ENCODE measurements at places on chromosomes 7 and 10. TPM values are rescaled to one million over a fixed set of nuclear protein-coding genes. Genes with fewer than 3 reads are reported as not detected.
A peak's percentile ranks its signal among the peaks of the same experiment; 100 is the strongest.

DNA sequence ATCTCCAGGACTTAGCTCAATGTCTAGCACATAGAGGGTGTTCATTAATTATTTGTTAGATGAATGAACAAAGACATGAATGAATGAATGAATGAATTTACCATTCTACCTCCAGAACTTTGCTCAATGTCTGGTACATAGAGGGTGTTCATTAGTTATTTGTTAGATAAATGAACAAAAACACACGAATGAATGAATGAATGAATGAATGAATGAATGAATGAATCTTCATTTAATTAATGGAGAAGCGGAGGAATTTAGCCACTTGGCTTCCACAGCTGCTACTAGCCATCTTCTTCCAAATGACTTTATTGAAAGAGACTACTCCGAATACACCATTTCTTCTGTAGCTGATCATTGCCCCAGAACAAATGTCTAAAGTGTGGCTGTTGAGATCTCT lies 368.9 kb downstream of the FRMD4A start:
- DNase-seq = no peak

DNA sequence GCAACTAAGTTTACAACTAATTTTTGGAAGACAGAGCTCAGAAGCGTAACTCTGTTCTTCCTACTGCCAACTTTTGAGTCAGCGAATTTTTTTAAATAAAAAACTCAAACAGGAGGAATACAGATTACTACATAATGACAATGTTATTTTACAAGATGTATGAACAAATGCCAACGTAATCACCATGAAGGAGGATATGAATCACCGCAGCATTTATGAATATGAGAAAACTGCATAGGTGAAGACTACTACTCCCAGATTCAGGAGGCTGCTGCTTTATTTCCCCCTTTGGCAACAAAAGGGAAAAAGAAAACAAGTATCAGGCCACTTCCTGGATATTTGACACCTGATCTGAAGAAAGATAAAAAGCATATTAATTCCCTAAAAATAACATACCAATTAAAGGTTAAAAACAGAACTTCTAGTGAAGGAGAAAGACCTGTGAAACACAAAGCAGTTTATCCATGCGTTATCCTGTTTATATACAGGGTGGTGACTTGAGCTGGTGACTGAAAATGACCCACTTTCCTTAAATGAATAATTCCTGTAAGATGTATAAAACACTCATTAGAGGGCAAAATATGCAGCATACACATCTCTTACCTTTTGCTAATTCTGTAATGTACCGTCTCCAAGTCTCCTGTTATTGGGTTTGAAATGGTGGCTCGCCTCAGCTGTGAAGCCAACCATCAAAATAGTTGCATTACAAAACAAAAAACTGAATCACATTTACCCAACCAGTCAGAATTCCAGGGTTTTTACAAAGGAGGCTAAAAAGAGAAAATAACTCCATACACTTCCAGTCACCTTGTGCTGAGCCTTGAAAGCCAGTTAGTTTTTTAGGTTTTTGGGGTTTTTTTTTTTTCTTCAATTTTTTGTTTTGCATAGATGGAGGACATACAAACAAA lies 52.0 kb downstream of the P4HA1 start:
- peak; percentile 70 for DNase-seq

DNA sequence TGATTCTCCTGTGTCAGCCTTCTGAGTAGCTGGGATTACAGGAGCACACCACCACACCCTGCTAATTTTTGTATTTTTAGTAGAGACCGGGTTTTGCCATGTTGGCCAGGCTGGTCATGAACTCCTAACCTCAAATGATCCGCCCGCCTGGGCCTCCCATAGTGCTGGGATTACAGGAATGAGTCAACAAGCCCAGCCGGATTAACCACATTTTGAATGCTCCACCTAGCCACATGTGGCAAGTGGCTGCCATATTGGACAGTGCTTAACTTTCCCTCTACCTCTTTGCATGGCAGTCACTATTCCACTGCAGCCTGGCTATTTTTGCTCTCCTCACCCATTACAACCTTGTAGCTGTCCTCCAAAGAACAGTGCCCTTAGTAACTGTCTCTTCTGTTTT lies 160.1 kb downstream of the GATA3 start:
- DNase-seq = no peak

DNA sequence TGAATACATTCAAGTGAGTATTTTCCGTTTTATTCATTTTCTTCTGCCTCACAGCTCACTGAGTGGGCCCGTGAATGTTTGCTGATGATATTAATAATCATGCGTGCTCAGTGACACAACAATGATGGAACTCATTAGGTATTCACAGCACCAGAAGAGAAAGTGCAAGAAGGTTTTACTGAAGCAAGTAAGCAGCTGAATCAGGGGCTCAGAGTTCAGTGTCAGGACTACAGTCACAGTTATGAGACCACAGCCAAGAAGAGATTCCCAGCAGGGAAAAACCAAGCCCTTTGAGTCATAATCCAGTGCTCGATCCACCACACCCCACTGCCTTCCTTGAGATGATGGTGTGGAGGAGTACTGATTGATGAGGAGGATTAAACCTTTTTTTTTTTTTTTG lies 247.4 kb downstream of the KIAA1217 start:
- DNase-seq = no peak

- DNase-seq = no peak
Measured at GRCh38 chr7:53504914-53505313, 469.5 kb downstream of the POM121L12 start.

- no peak for DNase-seq
Measured at GRCh38 chr7:129652914-129653313, 41.4 kb downstream of the NRF1 start.

The SH3PXD2A gene
- total RNA-seq = 5.0 TPM

The SMO gene
- 61.5 TPM for total RNA-seq

The ASZ1 gene
- not detected for total RNA-seq

Data from GM23338 (cell line).